ENCODE measurements at places on chromosomes 2 and 18.

DNA sequence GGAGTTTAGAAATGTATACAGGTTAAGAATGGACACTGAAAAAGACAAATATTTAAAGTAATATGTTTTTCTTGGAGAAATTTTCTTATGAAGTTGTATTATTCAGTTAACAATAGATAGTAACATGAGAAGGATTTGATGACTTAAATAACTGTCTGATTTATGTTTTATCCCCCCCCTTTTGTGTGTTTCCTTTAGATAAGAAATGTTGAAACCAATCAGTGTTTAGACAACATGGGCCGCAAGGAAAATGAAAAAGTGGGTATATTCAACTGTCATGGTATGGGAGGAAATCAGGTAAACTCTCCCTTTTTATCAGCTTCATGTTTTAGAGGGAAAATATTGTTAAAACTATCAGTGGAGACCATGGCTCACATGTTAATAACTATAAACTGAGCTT is 289.7 kb upstream of the KCNJ3 start:
- no peaks in the 10 kb centered on the region for H3K27me3 ChIP-seq
- H3K4me3 ChIP-seq: no peak overlapping the region
- no peaks in the 10 kb centered on the region for H3K4me1 ChIP-seq
- no peak overlapping the region for H3K27ac ChIP-seq
- H3K36me3 ChIP-seq: no peaks in the 10 kb centered on the region

- peak overlapping the region; percentile 44 for H3K4me3 ChIP-seq
- H3K36me3 ChIP-seq: peaks cover 48% of the 10 kb centered on the region
- H3K4me1 ChIP-seq: peaks cover 29% of the 10 kb centered on the region
- DNase-seq: peak; percentile 12
- H3K27ac ChIP-seq: peak overlapping the region; percentile 42
Observed at GRCh38 chr2:69902213-69902922, 8.6 kb downstream of the SNRNP27 start.

GRCh38 chr18:8951491-8951890 is 151.0 kb upstream of the NDUFV2 start:
- no peaks in the 10 kb centered on the region for H3K36me3 ChIP-seq
- no peak for DNase-seq
- H3K4me1 ChIP-seq: no peaks in the 10 kb centered on the region
- no peaks in the 10 kb centered on the region for H3K27me3 ChIP-seq

GRCh38 chr2:237731663-237732062 is 66.9 kb upstream of the RBM44 start:
- no peaks in the 10 kb centered on the region for H3K27me3 ChIP-seq
- H3K4me3 ChIP-seq: no peak overlapping the region
- DNase-seq: no peak
- H3K36me3 ChIP-seq: peaks cover 19% of the 10 kb centered on the region
- peak overlapping the region; percentile 24 for H3K27ac ChIP-seq

GRCh38 chr2:9222239-9222892 is 15.8 kb downstream of the ASAP2 start:
- no peak overlapping the region for H3K4me3 ChIP-seq
- H3K27me3 ChIP-seq: peaks cover 4% of the 10 kb centered on the region
- no peak overlapping the region for H3K27ac ChIP-seq
- DNase-seq: no peak
- no peaks in the 10 kb centered on the region for H3K36me3 ChIP-seq

DNA sequence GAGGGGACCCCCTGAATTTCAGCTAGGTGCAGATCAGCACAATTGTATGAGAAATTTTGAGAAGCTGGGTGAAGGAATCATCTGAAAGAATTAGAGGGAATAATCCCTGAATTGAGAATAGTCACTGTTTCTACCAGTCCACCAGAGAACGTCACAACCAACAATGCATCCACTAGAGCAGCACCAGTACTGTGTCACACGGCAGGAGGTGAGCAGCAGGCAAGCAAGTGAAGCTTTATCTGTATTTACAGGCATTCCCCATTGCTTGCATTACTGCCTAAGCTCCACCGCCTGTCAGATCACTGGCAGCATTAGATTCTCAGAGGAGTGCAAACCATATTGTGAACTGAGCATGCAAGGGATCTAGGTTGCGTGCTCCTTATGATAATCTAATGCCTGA is 40.7 kb downstream of the GDF7 start:
- no peak overlapping the region for H3K4me3 ChIP-seq
- no peaks in the 10 kb centered on the region for H3K36me3 ChIP-seq
- H3K27me3 ChIP-seq: no peaks in the 10 kb centered on the region
- H3K27ac ChIP-seq: no peak overlapping the region
- DNase-seq: no peak

DNA sequence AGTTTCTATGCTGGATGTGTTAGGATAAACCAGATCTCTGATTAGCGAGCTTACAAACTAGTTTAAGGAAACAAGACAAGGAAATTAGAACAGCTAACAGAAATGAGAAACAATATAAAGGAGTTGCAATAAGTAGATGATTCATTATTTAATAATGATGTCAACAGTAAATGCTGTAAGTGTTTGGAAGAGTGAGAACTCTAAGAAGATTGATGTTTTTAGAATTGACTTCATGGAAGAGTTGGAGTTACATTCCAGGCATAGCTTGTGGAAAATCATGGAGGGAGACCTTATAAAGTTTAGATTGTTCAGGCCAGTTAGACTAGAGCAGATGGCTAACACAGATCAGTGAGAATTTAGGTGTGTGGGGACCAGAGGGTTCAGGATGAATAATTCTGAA is 32.6 kb downstream of the PPP1R1C start:
- no peak overlapping the region for H3K4me3 ChIP-seq
- H3K36me3 ChIP-seq: no peaks in the 10 kb centered on the region
- no peaks in the 10 kb centered on the region for H3K4me1 ChIP-seq
- no peak for DNase-seq
- H3K27ac ChIP-seq: no peak overlapping the region
- H3K27me3 ChIP-seq: no peaks in the 10 kb centered on the region
